ENCODE measurements at places on chromosomes 6 and 20.

DNA sequence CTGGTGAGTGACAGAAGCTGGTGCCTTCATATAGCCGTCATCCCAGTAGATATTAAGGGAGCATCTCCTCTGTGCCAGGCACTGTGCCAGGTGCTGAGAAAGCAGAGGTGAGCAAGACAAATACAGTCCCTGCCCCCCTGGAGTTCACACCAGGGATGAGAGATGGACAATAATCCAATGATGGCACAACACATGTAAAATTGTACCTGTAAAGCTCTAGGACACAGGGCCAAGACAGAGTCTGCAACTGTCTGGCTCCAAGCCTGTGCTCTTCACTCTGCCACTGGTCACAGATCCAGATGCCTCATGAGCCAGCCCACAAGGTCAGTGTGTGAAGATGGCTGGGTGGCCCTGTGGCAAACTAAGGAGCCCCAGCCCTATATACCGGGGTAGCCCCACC is 133.8 kb downstream of the EYA2 start:
- no peak for DNase-seq

- DNase-seq: peak; percentile 12
Measured at GRCh38 chr20:54649511-54649962, 174.1 kb downstream of the DOK5 start.

- no peak for DNase-seq
Measured at GRCh38 chr20:9236458-9236857, 167.6 kb downstream of the PLCB4 start.

DNA sequence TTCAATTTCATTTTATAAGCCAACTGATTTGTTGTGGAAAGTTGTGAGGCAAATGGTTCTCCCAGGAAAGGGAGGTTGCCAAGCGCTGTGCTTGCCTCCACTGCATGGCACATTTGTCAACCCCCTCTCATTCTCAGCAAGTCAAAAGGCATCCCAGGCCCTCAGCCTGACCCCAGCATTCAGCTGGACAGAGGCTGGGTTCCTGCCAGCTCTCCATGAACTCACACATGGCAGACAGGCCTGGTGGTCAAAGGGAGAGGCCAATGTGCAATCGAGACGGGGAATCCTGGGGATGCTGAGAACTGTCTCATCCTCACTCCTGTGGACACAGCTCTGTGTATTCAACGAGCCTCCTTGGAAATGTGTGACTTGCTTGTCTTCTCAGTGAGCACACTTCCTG is 106.0 kb upstream of the CDH4 start:
- DNase-seq: no peak

DNA sequence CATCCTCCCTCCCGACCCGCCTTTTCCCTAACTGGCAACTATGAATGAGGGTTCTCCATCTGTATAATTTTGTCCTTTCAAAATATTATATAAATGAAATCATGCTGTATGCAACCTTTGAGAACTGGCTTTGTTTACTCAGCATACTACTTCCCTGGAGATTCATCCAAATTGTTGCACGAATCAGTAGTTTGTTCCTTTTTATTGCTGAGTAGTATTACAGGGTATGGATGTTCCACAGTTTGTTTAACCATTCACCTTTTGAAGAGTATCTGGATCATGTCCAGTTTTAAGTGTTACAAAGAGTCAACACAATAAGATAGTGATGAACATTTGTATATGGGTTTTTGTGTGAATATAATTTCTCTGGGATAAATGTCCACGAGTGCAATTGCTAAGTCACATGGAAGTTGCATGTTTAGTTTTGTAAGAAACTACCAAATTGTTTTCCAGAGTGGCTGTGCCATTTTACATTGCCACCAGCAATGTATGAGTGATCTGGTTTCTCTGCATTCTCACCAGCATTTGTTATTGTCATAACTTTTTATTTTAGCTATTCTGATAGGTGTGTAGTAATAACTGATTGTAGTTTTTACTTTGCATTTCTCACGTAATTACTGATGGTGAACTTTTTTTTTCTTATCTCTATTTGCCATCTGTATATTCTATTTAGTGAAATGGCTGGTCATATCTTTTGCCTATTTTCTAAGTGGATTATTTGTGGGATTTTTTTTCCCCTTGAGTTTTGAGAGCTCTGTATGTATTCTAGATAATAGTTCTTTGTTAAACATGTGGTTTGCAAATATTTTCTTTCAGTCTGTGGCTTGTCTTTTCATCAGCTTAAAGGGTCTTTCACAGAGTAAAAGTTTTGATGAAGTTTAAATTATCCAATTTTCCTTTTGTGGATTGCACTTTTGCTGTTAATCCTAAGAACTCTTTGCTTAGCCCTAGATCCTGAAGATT is 14.4 kb upstream of the RNF24 start:
- DNase-seq: no peak

- no peak for DNase-seq
Measured at GRCh38 chr6:161228921-161229591, 44.8 kb downstream of the AGPAT4 start.

GRCh38 chr6:16209539-16209938 is 28.8 kb upstream of the GMPR start:
- no peak for DNase-seq

- no peak for DNase-seq
Measured at GRCh38 chr20:1803061-1803931, 91.9 kb upstream of the SIRPA start.

GRCh38 chr6:81003156-81003555 is 749.3 kb downstream of the TENT5A start:
- DNase-seq: no peak

GRCh38 chr6:125363039-125363823 is 61.5 kb upstream of the HDDC2 start:
- peak; percentile 37 for DNase-seq

DNA sequence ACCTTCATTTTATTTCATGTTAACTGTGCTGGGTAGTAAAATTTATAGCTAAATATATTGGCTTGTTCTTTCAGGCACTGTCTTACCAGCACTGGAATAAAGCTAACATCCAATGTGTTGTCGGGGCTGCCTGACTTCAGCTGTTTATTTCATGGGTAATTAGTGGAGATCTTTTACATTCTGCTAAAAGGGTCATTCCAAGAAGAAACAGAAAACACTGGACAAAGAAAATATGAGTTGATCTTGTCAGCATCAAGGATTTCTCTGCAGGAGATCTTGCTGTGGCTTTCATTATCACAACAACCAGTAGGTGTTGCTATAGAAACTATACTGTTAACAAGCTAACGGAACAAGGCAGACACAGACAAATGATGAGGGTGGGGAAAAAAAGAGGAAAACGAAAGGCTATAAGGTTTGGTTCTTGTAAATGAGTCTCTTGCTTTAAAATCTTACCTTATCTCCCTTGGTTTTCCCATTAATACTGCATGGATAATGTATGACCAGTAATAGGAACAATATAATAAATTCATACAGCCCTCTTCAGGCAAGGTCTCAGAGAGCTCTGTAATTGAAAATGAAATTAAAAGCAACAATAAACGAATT is 206.8 kb downstream of the SIM1 start:
- DNase-seq: no peak

DNA sequence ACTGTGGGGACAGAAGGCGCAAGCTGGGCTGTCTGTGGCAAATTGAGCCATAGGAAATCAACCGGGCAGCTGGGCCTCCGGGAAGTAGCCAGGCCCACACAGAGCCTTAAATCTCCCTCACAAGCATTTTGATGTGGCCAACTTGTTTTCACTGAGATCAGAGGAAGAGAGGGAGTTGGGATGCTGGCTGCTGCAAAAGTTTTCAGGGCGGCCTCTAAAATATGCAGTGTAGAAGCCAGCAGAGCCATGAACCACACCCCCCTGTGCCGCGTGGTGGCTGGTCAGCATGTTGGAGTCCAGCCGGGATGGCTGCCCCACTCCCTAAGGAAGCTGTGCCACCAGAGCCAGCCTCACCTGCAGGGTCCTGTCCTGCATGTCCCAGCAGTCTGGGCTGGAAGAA is 167.4 kb downstream of the CDC5L start:
- no peak for DNase-seq

DNA sequence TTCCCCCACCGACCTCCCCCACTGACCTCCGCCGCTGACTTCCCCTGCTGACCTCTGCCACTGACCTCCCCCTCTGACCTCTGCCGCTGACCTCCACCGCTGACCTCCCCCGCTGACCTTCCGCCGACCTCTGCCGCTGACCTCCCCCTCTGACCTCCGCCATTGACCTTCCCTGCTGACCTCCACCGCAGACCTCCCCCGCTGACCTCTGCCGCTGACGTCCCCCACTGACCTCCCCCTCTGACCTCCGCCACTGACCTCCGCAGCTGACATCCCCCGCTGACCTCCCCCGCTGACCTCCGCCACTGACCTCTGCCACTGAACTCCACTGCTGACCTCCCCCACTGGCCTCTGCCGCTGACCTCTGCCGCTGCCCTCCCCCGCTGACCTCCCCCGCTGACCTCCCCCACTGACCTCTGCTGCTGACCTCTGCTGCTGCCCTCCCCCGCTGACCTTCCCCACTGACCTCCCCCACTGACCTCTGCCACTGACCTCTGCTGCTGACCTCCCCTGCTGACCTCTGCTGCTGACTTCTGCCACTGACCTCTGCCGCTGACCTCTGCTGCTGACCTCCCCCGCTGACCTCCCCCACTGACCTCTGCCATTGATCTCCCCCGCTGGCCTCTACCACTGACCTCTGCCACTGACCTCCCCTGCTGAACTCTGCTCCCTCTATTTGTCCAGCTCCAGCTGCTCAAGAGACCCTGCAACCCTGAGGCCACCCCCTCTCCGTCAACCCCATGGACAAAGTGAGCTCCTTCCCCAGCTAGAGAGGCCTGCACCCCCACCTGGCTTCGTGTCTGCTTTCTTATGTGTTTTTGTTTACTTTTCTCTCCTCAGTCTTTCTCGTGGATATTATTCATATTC is 91.4 kb upstream of the AFDN start:
- DNase-seq: no peak

DNA sequence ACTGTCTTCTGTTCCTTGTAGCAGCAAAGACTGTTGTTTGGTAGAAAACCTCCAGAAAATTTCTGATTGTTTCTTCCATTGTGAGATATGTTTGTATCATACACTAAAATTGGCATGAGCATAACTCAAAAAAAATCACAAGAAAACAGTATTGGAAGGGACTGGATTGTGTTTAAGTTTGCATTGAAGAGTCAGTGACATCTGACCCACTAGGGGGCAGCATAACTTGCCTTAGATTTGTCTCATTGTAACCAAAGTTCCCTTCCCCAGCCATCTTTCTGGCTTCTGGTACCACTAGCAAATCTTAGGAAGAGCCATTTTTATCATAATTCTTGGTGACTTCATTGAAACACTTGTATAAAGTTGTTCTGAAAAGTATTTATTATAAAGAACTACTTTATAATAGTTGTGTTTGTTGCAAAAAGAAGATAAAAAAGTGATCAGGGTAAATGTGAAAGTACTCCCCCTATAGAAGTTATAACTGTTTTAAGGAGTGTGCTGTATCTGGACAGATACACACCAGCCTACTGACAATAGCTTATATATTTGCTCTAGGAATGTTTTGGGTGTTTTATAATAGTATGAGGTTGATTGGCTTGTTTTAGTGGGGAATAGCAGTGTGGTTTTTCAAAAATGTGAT is 7.7 kb downstream of the CSTF1 start:
- DNase-seq: no peak

- DNase-seq: no peak
Measured at GRCh38 chr6:155708100-155708499, 252.5 kb upstream of the NOX3 start.

DNA sequence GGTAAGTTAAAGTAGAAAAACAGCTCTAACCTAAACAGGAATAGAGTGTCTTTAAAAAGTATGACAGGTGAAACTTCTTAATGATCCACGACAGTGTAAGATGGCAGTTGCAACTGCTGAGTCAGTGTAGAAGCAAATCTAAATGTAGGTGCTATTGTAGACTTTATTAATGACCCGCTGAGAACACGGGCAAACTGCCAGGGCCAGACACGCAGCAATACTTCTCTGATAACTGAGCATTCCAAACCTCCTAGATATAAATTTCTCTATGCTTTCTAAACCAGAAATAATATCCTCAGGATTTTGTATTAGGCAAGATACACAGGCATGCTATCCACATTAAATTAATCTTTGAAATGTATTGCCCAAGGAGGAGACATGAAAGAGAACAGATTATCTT is 1076.4 kb downstream of the HACE1 start:
- DNase-seq: no peak

DNA sequence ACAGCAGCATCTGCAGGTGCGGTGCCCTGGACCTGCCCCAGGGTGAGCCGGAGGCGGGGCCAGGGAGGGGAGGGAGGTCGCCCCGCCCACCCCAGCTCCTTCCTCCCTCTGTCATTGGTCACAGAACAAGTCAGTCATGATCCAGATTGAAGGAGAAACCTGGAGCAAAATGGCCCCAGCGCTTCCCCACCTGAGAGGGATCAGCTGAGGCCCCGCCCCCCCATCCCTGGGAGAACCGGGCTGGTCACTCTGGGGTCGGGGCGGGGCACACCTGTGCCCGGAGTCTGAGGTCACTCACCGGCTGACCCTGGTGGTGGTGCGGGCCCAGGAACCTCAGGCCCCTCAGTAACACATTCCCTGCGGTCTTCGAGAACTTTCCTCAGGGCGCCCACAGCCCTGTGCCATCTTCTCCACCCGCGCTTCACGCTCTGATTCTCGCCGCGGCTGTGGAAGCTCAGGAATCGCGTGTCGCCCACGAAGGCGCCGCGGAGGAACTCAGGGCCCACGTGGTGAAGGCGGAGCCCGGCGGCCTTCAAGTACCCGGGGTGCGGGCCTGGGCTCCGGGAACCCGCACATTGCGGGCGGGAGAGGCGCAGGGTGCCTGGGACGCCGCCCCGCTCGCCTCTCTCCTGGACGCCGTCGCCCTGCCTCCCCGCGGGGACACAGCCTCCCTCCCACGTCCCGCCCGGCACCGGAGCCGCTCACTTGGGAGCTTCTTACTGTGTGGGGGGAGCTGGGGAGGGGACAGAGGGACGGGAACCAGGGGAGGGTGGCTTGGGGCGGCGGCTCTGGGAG is 36.4 kb upstream of the HLA-C start:
- no peak for DNase-seq

GRCh38 chr6:53744321-53744720 is 50.5 kb upstream of the LRRC1 start:
- no peak for DNase-seq

GRCh38 chr6:39599973-39600372 is 125.2 kb downstream of the KIF6 start:
- DNase-seq: no peak

DNA sequence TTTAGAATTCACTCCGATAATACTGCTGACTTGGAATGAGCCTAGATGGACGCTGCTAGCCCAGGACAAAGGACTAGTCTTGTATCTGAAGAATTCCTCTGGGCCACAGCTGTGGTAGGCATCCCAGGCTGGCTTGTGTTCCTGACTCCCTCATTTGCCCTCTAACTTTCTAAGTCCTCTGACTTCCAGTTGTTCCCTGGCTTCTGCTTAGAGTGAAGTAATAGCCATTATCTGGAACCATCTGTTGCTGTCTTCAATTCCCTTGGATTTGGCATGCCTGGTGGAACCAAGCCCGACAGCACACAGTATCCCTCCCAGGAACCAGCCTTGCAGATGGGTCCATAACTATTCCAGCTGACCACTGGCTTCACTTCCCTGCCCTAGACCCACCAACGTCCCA is 376.0 kb downstream of the SYNE1 start:
- no peak for DNase-seq

GRCh38 chr20:49207076-49207475 is 12.1 kb upstream of the DDX27 start:
- no peak for DNase-seq

GRCh38 chr20:25280051-25280573 is 32.2 kb downstream of the PYGB start:
- no peak for DNase-seq

GRCh38 chr6:38847497-38847896 is 132.4 kb downstream of the DNAH8 start:
- no peak for DNase-seq

All from hypothalamus (tissue), 51 donors.